ENCODE measurements at places on chromosomes 4 and X.

DNA sequence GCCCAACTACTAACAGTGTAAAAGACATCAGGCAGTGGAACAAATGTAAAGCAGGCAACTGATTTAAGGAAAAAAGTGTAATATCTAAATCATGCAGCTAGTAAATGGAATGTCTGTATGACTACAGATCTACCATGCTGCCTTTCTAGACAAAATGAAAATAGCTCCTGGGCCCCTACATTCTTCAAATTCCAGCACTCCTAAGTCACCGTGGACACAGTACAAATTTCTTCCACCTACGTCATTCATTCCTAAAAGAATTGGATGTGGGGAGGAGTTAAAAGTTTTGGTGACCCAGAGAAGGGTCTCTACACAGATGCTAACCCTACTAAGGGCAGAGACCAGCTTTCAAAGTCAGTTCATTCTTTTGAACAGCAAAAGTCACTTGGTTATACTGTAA, 137.2 kb upstream of the ARHGEF9 start:
- DNase-seq: no peak

DNA sequence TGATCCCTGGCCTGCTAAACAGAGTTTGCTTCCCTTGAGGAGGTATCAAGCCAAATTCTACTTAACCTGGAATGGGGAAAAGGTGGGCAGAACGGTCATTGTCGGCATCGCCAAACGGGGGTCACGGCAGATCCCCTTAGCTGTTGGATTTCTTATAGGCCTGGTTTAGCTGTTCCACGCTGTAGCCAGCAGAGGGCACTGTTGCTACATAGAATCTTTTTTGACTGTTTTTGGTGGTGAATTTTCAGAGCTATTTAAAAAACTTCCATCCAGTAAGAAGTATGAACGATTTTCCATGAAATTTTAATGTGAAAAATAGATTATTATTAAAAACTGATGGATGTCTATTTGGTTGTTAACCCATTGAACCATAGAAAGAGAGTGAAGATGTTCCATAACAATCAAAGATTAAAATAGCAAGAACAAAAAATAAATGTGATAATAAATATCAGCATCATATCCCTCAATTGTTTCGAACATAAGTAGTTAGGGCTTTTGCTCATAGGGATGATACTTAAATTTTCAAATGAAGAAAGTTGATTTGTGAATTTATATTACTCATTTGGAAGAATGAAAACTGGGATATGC, 56.6 kb downstream of the LINC00632 start:
- no peak for DNase-seq

- DNase-seq: no peak
Measured at GRCh38 chrX:39176105-39176504, 374.8 kb downstream of the MID1IP1 start.

GRCh38 chr4:108902769-108903168, 139.9 kb upstream of the ETNPPL start:
- no peak for DNase-seq

- no peak for DNase-seq
Measured at GRCh38 chr4:53959343-53960120, 104.9 kb downstream of the CHIC2 start.

- DNase-seq: no peak
Measured at GRCh38 chr4:126213996-126214395, 899.2 kb downstream of the FAT4 start.

DNA sequence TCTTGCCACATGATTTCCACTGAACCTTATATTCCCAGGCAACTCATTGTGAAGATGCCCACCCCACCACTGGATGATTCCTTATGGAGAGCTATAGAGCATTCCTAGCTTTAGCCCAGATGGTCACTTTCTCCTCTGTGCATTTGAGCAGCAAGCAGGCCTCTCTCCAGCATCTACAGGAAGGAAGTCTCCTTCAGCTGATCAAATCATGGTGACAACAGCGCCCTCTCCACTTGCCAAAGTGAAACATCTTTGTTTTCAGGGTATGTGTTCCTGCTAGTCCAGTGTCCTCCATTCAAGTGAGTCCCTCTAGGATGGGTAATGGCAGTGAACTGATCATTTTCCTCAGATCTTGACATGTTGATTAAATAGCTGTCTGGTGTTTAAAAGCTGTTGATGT, 10.9 kb upstream of the SYTL5 start:
- no peak for DNase-seq

DNA sequence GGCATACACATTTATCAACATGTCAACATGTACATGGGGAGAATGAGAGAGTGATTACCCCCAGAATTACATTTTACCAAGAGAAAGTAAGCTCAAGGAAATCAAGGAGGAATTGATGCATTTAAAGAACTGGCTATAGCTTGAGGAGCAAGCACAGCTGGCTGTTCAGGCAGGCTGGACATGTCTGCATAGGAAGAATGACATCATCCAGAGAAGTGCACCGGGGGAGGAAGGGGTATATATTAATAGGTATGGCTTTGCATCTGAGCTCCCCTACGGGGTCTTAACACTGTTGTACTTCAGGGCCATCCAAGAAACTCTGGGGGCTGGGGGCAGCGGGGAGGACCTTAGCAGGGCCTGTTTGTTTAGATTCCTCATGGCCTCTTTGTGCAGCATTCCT, 222.4 kb upstream of the VCX start:
- DNase-seq: no peak

DNA sequence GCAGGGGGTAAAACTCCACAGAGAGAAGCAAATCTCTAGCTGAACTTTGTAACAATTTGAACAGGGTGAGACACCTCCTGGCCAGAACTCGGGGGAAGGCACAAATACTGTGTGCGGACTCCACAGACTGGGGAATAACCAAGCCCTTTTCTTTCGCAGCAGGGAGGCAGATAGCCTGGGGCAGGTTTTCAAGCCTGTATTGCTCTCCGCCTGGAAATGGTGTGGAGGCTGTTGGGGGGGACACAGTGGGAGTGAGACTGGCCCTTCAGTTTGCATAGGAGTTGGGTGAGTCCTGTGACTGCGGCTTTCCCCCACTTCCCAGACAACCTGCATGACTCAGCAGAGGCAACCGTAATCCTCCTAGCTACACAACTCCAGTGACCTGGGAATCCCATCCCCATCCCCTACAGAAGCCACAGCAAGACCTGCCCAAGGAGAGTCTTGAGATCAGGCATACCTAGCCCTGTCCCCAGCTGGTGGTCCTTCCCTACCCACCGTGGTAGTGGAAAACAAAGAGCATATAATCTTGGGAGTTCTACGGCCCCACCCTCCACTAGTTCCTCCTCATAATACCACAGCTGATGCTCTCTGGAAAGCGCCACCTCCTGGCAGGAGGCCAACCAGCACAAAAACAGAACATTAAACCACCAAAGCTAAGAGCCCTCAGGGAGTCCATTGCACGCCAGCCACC, 12.9 kb upstream of the SMPX start:
- no peak for DNase-seq

DNA sequence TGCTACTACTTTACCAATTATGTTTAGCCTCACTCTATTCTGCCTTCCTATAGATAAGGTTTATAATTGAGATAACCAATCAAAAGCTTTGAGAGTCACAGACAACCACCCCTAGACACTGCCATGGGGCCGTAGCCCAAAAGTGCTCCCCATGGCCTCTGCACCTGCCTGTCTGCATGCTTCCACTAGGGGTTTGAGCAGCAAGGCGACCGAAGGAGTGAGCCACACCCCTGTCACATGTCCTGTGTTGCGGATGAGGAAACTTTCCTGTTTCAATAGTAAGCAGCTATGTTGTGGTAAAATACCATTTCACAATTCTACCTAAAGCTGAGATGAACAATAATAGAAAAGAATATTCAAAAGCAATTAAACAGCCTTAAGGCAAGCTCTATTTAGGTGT, 856.0 kb upstream of the FRG1 start:
- DNase-seq: no peak

DNA sequence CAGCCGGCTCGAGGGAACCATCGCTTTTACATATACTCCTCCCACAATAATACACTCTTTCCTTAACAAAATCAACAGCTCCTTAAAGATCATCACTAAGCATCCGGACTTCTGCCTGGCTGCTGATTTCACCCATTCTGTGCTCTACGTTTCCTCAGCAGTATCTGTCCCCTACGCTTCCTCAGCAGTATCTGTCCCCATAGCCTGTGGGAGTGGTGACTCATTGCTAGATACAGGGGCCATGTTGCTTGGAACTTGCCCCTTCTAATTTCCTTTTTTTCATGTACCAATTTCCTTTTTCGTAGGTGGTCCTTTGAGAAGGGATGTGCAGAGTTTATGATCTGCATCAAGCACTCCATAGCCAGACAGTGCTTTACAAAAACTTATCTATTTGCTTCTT, 18.6 kb downstream of the MAP3K15 start:
- no peak for DNase-seq

GRCh38 chr4:1855333-1856070, 454 bp downstream of the LETM1 start:
- no peak for DNase-seq
